ENCODE measurements at places on chromosomes 1 and 21. TPM values are rescaled to one million over a fixed set of nuclear protein-coding genes. Genes with fewer than 3 reads are reported as not detected.
A peak's percentile ranks its signal among the peaks of the same experiment; 100 is the strongest.

The PGBD5 gene
- 4.3 TPM for total RNA-seq

The SYT2 gene
- total RNA-seq = not detected

The WDR64 gene
- total RNA-seq = not detected

The NOS1AP gene
- total RNA-seq = 3.1 TPM

GRCh38 chr1:69733061-69733460 lies 165.3 kb downstream of the LRRC7 start:
- H3K27ac ChIP-seq = no peak overlapping the region
- H3K4me3 ChIP-seq = no peak overlapping the region
- H3K27me3 ChIP-seq = no peaks in the 10 kb centered on the region
- no peak for DNase-seq
- H3K36me3 ChIP-seq = no peaks in the 10 kb centered on the region
- peaks cover 4% of the 10 kb centered on the region for H3K4me1 ChIP-seq

DNA sequence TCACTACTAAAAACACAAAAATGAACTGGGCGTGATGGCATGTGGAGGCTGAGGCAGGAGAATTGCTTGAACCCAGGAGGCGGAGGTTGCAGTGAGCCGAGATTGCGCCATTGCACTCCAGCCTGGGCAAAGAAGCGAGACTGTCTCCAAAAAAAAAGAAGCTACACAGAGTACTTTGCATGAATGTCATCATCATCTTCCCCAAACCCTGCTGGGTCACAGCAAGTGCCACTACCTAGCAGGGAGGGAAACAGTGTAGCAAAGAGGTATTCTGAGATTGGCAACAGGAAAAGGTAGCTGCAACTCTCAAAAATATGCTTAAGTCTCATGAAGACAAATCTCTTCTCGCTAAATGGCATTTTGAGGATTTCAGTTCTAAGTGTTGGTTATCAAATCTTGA lies 12.8 kb downstream of the NDC1 start:
- H3K4me3 ChIP-seq = no peak overlapping the region
- no peak for DNase-seq
- H3K4me1 ChIP-seq = no peaks in the 10 kb centered on the region
- H3K27me3 ChIP-seq = no peaks in the 10 kb centered on the region
- H3K27ac ChIP-seq = no peak overlapping the region
- no peaks in the 10 kb centered on the region for H3K36me3 ChIP-seq

- no peaks in the 10 kb centered on the region for H3K27me3 ChIP-seq
- H3K4me3 ChIP-seq = no peak overlapping the region
- DNase-seq = no peak
- H3K27ac ChIP-seq = no peak overlapping the region
- peaks cover 34% of the 10 kb centered on the region for H3K4me1 ChIP-seq
- H3K36me3 ChIP-seq = no peaks in the 10 kb centered on the region
Measured at GRCh38 chr1:221200464-221200863, 321.2 kb downstream of the HLX start.

GRCh38 chr1:101122452-101123166 lies 97.0 kb upstream of the DPH5 start:
- H3K36me3 ChIP-seq = no peaks in the 10 kb centered on the region
- no peak overlapping the region for H3K4me3 ChIP-seq
- DNase-seq = no peak
- no peak overlapping the region for H3K27ac ChIP-seq
- H3K4me1 ChIP-seq = no peaks in the 10 kb centered on the region

DNA sequence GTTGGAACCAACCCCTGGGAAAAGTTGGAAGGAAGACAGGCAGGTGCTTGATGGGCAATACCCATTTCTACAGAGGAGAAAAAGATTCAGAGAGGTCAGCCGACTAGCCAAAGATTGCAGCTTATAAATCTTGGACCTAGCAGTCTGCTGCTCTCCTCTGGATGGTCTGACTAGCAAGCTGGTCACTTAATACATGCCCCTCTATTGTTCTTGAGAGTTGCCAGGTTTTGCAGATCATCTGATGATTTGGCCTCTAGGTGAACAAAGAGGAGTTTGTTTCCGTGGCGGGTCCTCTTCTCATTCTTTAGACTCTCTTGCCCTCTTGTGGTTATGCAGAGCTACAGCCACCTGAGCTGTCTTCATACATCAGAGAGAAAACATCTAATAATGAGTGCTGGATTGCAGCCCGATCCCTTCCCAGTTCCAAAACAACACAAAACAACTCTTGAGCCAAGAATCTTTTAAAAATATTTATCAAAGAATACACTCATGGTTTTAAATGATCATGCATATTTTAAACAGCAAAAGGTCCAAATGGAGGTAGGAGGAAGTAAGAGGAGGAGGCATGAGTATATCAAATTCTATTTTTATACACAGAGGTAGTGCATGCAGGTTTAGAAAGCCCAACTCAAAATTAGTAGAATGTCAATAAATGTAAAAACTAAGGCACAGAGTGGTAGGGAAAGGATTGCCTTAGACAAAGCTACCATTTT lies 115.7 kb downstream of the SLC30A10 start:
- H3K4me3 ChIP-seq = no peak overlapping the region
- no peaks in the 10 kb centered on the region for H3K4me1 ChIP-seq
- H3K27ac ChIP-seq = no peak overlapping the region
- no peaks in the 10 kb centered on the region for H3K36me3 ChIP-seq
- no peaks in the 10 kb centered on the region for H3K27me3 ChIP-seq

GRCh38 chr1:26610781-26611180 lies 81.2 kb downstream of the RPS6KA1 start:
- H3K36me3 ChIP-seq = no peaks in the 10 kb centered on the region
- DNase-seq = no peak
- no peak overlapping the region for H3K4me3 ChIP-seq
- H3K27me3 ChIP-seq = no peaks in the 10 kb centered on the region
- no peak overlapping the region for H3K27ac ChIP-seq

GRCh38 chr1:243254233-243254926 lies 701 bp downstream of the CEP170 start:
- peaks cover 23% of the 10 kb centered on the region for H3K4me1 ChIP-seq
- H3K27me3 ChIP-seq = no peaks in the 10 kb centered on the region

- no peak for DNase-seq
- no peak overlapping the region for H3K27ac ChIP-seq
- H3K4me3 ChIP-seq = no peak overlapping the region
- H3K27me3 ChIP-seq = no peaks in the 10 kb centered on the region
- H3K36me3 ChIP-seq = no peaks in the 10 kb centered on the region
- no peaks in the 10 kb centered on the region for H3K4me1 ChIP-seq
Measured at GRCh38 chr1:152565115-152565514, 1.5 kb downstream of the LCE3E start.

GRCh38 chr1:109527098-109527811 lies 12.4 kb upstream of the GPR61 start:
- no peaks in the 10 kb centered on the region for H3K27me3 ChIP-seq
- H3K27ac ChIP-seq = no peak overlapping the region
- no peak overlapping the region for H3K4me3 ChIP-seq
- H3K36me3 ChIP-seq = no peaks in the 10 kb centered on the region

GRCh38 chr1:209443975-209444651 lies 139.4 kb upstream of the CAMK1G start:
- no peaks in the 10 kb centered on the region for H3K4me1 ChIP-seq
- no peaks in the 10 kb centered on the region for H3K36me3 ChIP-seq
- no peak overlapping the region for H3K4me3 ChIP-seq
- no peak for DNase-seq
- no peaks in the 10 kb centered on the region for H3K27me3 ChIP-seq

- DNase-seq = peak; percentile 5
- no peaks in the 10 kb centered on the region for H3K27me3 ChIP-seq
- no peaks in the 10 kb centered on the region for H3K4me1 ChIP-seq
- no peak overlapping the region for H3K27ac ChIP-seq
Measured at GRCh38 chr1:79716447-79716846, 709.9 kb upstream of the ADGRL4 start.

- no peak overlapping the region for H3K4me3 ChIP-seq
- H3K27ac ChIP-seq = no peak overlapping the region
- H3K27me3 ChIP-seq = no peaks in the 10 kb centered on the region
- no peaks in the 10 kb centered on the region for H3K4me1 ChIP-seq
- no peak for DNase-seq
Measured at GRCh38 chr1:110533230-110533629, 14.3 kb upstream of the KCNA10 start.

DNA sequence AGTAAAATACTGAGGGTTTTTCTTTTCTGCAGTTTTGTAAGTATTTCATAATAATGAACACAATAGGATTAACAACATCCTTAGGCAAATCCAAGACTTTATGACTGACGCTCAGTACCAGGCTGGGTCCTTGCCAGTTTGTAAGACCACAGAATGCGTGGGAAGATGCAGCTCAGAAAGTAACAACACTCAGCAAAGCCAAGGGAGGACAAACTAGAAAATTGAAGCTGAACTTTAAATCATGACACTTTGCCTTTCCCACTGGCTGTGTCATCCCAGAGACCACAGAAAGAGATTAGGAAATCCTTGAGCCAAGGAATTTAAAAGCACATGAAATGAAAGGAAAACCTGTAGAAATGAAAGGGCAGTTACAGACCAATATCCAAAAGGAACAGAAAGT lies 426.3 kb upstream of the CHRM3 start:
- H3K27ac ChIP-seq = no peak overlapping the region
- H3K36me3 ChIP-seq = no peaks in the 10 kb centered on the region
- no peak overlapping the region for H3K4me3 ChIP-seq
- no peaks in the 10 kb centered on the region for H3K4me1 ChIP-seq
- DNase-seq = no peak
- H3K27me3 ChIP-seq = no peaks in the 10 kb centered on the region

DNA sequence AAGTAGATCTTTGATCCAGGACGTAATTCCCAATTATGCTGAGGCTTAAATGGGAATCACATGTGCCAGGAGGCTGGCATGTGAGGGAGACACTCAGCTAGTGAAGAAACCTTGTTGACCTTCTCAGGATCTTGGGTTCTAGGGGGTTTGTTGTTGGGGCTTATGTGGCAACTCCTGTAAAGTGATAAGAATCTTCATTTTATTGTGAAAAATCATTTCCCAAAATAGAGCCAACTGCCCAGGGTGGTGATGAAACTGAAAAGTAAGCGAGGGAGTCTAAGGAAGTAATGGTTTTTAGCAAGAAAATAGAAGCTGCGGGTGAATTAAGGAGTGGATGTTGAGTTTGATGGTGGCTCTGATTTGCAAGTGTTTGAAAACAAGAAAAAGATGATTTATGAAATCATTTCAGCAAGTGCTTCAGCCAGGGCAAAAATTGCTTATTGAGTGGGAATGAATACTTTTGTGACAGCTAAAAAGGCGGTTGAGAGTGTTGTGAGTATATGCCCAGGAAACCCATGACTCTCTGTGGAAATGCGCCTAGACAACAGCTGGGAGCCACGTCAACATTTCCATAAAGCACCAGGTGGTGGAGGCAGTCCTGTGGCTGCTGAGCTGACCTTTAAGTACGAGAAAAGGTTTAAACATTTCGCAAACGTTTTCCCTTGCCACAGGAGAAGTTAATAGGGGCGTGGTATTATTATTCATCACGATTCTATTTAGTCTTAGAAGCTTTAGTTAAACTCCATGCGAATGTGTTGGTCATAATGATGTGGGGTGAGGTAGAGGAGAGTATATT lies 102.7 kb downstream of the HMGB4 start:
- H3K27ac ChIP-seq = no peak overlapping the region
- no peaks in the 10 kb centered on the region for H3K36me3 ChIP-seq
- H3K4me3 ChIP-seq = no peak overlapping the region
- peak; percentile 48 for DNase-seq

- no peaks in the 10 kb centered on the region for H3K36me3 ChIP-seq
- H3K27ac ChIP-seq = no peak overlapping the region
- DNase-seq = no peak
- no peaks in the 10 kb centered on the region for H3K27me3 ChIP-seq
- H3K4me1 ChIP-seq = no peaks in the 10 kb centered on the region
- no peak overlapping the region for H3K4me3 ChIP-seq
Measured at GRCh38 chr21:28581976-28582375, 410.7 kb downstream of the LTN1 start.

- no peak overlapping the region for H3K27ac ChIP-seq
- no peak overlapping the region for H3K4me3 ChIP-seq
- no peak for DNase-seq
- no peaks in the 10 kb centered on the region for H3K36me3 ChIP-seq
- peaks cover 29% of the 10 kb centered on the region for H3K4me1 ChIP-seq
Measured at GRCh38 chr1:83802460-83803152, 196.3 kb downstream of the TTLL7 start.
